ENCODE measurements at places on chromosomes 11 and 22. TPM values are rescaled to one million over a fixed set of nuclear protein-coding genes. Genes with fewer than 3 reads are reported as not detected.

Gene ARHGEF17
- 11.5 TPM for total RNA-seq

Gene MN1
- total RNA-seq = 4.0 TPM

Gene KCNQ1OT1
- total RNA-seq = 0.03 TPM

Gene NCF4
- total RNA-seq = not detected

Gene ZNRF3
- 7.5 TPM for total RNA-seq

Gene KIRREL3
- total RNA-seq = 10.2 TPM

Gene ACTN3
- not detected for total RNA-seq

Gene STX5
- 25.3 TPM for total RNA-seq

Gene SOX6
- total RNA-seq = 0.01 TPM

Gene OR8H2
- total RNA-seq = not detected

Gene EMID1
- 0.16 TPM for total RNA-seq

Gene SMC1B
- total RNA-seq = 0.03 TPM

Gene SERGEF
- 17.0 TPM for total RNA-seq

Data from A549 treated with CORT108297 at 1 μM for 4 hours (cell line).